ENCODE measurements at places on chromosomes 2 and 18.
A peak's percentile ranks its signal among the peaks of the same experiment; 100 is the strongest.

DNA sequence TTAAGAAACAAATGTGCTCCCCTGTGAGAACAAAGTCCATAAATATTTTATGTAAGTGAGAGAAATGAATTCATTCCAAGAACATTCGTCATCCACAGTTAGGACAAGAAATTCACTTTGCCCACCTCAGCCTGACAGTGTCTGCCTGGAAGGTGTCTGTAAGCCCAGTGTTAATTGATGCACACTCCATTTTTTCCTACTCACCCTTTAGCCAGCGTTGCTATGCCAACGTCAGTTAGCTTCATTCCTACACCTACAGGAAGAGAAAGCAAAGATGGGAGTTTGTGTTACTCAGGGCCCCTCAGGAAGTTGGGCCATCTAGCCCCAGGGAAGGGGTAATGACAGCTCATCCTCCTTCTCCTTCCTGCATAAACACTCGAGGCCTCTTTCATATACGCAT, 131.0 kb downstream of the ALPK2 start:
- DNase-seq, result no peak

- peak; percentile 8 for DNase-seq
These were observed 1097.2 kb downstream of the TDRD15 start for GRCh38 chr2:22221006-22221405.

DNA sequence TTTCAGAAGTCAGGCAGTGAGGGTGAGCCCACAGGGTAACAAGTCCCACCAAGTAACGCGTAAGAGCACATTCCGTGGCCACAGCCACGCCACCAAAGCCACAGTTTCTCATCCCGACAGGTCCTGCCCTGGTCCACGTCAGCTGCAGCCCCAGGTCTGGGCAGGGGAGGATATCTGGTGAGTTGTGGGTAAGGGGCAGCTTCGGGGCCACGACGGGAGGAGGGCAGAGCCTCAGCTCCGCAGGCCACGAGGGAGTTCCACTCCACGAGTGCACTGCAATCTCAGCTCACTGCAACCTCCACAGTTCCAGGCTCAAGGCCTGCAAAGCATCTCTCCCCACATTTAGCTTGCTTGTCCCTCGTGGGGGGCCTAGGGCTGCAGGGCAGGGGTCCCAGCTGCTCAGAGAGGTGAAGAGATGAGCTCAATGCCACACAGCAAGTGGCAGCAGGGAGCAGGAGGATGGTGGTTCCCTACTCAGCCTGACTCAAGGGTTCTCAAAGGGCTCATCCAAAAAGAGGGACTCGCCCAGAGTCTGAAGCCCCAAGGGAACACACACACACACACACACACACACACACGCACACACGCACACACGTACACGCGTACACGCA, 12.5 kb downstream of the SNORC start:
- DNase-seq, result no peak

GRCh38 chr2:64168756-64169155, 24.5 kb upstream of the PELI1 start:
- no peak for DNase-seq

- peak; percentile 9 for DNase-seq
These were observed 297.0 kb upstream of the GULP1 start for GRCh38 chr2:187994464-187995331.

GRCh38 chr2:183995632-183996031, 602.7 kb upstream of the ZNF804A start:
- peak; percentile 11 for DNase-seq

DNA sequence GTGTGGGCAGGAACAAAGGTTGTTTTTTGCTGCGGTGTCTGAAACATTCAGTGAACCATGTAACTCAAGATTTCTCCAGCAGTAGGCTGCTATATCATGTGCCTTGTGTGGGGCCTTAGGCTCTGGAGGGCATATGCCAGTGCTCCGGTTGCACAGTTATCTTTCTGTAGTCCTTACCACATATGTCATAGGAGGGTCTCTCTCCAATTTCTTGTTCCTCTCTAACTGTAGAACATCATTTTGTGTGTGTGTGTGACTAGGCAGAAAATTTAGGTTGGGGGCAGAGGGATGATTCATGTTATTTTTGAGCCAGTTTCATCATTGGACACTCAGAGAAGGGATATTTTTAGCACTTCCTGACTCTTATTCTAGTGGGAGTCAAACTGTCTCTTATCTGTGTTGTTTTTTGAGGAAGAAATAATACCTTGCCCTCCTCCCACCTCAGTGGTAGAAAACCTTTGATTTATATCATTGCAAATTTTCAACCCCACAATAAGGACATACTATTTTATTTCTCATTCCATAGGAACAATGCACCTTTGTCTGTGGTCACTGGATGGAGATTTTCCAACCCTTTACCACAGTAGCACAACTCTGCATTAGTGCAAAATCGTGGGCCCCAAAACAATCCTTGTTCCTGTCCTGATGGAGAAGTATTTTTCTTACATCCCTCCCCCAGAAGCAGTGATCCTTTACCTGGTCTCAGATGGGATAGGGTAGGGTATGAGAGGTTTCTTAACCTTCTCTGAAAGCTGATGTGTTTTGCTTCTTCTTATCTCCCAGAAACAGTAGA, 113.9 kb downstream of the CCDC74A start:
- peak; percentile 23 for DNase-seq

DNA sequence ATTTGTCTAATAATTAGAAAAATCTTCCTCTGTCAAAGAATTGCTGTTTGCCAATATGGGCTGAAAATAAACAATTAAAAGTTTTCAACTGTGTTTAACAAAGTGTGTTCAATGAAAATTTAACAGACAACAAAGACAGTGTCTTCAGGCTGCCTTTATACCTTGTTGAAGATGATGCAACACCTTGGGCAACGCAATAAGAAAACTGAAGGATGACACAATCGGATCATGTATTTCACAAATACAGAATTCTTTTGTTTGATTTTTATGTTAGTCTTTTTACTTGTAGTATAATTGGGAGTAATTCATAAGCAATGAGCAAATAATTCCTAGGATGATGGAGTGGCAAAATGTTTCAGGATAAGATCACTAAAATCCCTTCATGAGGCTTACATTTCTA, 27.8 kb downstream of the CHN1 start:
- no peak for DNase-seq

DNA sequence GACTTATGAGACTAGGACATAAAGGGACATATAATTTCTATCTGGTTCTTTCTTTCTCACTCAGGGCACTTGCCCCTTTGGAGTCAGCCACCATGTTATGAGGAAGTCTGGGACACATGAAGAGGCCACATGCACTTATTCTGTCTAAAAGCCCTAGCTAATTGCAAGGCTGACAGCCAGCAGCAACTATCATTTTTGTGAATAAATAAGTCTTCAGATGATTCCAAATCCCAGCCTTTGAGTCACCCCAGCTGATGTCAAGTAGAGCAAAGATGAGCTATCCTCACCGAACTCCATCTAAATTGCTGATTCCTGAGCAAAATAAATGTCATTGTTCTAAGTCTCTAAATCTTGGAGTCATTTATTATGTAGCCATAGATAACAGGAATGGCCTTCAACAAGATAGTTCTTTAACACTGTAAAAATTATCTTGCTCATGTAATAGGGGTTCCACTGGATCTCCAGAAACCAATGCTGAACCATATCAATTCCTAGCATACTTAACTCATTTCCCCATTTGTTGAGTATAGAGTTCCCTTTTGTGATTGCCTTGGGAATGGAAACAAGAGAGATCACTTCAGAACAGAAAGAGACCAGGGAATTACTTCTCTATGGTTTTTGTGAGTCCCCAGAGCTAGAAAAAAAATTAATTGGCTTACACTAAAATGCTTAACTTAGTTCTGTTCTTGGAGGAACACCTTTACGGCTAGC, 50.6 kb upstream of the FN1 start:
- DNase-seq, result no peak

- no peak for DNase-seq
These were observed 488.4 kb upstream of the PIK3C3 start for GRCh38 chr18:41466436-41467160.

GRCh38 chr2:3491306-3491705, 28.0 kb downstream of the ADI1 start:
- no peak for DNase-seq

DNA sequence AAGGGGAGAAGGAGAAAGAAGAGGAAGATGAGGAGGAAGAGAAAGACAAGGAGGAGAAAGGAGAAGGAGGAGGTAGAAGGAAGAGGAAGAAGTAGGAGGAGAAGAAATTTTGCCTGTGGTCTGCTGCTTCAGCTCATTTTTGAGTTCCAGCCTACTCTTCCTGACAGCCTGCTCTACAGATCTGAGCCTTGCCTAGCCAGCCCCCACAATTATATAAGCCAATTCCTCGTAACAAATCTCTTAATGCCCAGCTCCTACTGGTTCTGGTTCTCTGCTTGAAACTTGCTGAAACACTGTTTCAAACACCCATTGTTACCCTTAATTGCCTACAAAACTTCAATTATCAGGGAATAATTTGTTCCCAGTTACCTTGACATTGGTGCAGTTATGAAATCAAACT, 1014.2 kb upstream of the CELF4 start:
- no peak for DNase-seq

- DNase-seq, result no peak
These were observed 85.6 kb upstream of the SPTBN1 start for GRCh38 chr2:54370405-54371104.

- no peak for DNase-seq
These were observed 1519.9 kb upstream of the ACVR2A start for GRCh38 chr2:146324951-146325350.

- no peak for DNase-seq
These were observed 159.3 kb upstream of the CHAC2 start for GRCh38 chr2:53608293-53608692.

- no peak for DNase-seq
These were observed 23.2 kb upstream of the ZNF516 start for GRCh38 chr18:76518123-76518859.

DNA sequence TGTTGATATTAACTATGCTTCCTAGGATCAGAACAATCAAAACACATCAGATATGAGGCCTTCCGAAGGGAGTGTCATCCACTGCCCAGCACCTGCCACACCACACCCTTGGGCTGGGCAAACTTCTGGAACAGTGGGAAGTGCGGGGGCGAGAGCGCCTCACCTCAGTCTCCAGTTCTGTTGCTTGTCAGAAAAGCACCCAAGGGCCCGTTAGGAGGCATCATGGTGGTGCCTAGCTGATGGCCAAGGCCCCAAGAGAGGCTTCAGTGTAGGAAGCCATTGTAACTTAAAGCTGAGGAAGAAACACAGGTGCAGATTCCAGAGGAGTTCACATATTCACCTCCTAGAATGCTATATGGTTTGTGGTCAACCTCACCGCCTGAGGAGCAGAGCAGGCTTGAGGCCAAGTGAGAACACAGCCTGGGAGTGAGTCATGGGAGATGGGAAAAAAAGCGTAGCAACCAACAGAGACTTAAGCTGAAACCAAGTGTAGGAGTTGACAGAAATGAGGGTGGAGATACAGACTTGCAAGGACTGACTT, 85.1 kb upstream of the ATL2 start:
- DNase-seq, result peak; percentile 95

DNA sequence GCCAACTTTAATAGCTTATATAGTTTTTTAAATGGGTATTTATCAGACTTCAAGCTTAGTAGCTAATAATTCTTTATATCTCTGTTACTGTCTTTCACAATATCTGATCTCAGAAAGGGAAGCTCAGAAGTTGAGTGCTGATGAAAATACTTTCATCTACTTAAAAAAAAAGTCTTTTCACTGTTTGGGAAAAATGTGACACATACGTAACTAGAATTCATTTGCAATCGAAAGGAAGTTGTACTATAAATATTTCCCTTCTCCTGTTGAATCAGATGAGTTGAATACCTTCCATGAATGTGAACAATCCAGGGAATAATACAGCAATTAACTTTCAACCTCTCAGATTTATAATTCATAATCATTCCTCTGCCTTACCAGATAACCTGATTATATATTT, 811 bp upstream of the SCG2 start:
- no peak for DNase-seq

DNA sequence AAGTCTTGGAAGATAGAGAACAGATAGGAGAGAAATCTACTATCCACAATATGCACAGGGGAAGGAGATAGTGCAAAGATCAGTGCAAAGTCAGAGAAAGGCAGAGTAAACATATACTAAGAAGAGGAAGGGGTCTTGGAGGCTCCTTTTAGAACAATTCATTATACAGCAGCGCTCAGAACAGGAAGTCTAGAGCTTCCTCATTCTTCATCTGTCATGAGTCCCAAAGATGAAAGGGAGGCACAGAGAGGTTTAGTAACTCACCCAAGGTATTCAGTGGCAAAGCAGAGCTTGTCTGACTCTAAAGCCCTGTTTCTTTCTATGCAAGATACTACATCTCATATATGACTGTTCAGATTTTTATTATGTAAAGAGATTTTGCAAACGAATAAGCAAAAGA, 1.4 kb downstream of the SP110 start:
- no peak for DNase-seq

DNA sequence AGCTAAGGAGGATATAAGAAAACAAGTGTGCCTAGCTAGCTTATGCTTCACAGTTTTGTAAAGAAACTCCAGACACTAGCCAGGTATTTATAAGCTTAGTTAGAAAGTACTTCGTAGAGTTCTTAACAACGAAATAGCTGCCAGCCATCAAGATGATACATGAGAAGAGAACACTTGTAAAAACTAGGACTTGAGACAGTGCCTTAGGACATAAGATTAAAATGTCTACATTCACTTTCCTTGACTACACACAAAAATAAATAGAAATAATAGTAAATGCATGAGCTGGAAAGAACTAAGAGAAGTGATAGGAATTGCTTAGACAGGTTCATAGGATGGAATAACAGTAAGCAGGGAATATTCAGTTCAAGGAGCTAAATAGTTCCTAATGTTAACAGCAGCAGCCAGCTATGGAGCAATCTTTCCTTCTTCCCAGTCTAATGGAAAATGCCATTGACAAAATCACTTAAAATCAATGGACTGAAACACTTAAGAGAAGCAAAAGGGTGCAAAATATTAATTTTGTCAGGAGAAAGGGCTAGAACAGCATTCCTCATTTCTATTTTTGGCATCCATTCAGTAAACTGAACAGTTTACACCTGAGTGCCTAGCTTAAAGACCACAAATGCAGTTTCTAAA, 186.6 kb downstream of the PDE11A start:
- no peak for DNase-seq

DNA sequence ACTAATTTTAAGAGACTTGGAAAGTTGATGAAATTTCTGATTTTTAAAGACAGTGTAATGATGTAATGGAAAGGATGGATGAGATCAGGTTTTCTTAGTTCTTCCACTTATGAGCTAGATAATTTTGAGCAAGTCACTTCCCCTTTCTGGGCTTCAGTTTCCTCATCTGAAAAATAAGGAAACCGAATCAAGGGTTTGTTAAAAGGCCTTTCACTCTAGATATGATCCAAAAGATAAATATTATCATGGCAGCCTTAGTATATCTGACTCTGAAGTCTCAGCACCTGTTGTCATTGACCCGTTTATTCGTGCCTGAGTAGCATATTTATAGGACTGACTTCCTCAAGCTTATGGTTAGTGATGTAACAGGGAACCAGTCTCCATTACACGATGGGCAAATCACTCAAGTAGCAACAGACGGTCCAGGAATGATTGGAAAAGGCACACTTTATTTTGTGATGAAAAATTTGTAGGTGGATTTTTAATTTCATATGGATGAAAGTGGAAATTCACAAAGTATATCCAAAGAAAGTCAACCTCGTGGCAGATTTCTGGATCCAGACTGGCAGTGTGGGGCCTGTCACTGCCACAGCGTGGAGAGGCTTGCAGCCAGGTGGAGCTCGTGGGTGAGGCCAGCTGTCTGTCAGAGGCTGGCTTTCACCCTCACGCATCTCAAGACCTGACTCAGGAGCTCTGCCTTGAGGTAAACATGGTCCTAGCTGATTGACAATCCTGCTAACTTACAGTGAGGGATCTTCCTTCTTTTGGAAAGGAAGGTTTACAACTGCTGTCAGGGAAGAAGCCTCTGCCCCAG, 137.9 kb upstream of the CXCR4 start:
- no peak for DNase-seq

Measured in H4 (cell line).